Mesothelial cell of epicardium (in vitro differentiated cells): ENCODE measurements at places on chromosomes 4 and X.

- DNase-seq, result no peak
Measured at GRCh38 chr4:158912806-158913205, 144.0 kb downstream of the FNIP2 start.

GRCh38 chr4:40630335-40631021 is 814 bp upstream of the RBM47 start:
- DNase-seq, result peak; percentile 43

GRCh38 chrX:47226071-47226470 is 6.7 kb upstream of the USP11 start:
- DNase-seq, result no peak

GRCh38 chr4:740656-741282 is 35.1 kb downstream of the PCGF3 start:
- DNase-seq, result no peak

DNA sequence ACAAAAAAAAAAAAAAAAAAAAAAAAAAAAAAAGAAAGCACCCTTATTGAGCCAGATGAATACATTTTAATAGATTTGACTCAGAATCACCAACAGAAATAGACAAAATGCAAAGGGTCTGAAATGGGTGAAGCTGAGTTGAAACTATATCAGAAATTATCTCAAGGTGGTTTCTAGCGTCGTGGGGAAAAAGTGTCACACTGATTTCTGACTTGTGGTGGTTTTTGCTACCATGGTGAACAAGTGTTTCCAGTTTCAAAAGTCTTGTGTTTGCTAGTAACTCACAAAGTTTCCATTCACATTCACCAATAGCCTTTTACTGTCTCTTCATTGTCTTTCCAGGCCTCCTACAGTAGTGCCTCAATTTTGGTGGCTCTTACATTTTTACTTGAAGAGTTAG is 135.5 kb downstream of the ARHGAP24 start:
- no peak for DNase-seq

DNA sequence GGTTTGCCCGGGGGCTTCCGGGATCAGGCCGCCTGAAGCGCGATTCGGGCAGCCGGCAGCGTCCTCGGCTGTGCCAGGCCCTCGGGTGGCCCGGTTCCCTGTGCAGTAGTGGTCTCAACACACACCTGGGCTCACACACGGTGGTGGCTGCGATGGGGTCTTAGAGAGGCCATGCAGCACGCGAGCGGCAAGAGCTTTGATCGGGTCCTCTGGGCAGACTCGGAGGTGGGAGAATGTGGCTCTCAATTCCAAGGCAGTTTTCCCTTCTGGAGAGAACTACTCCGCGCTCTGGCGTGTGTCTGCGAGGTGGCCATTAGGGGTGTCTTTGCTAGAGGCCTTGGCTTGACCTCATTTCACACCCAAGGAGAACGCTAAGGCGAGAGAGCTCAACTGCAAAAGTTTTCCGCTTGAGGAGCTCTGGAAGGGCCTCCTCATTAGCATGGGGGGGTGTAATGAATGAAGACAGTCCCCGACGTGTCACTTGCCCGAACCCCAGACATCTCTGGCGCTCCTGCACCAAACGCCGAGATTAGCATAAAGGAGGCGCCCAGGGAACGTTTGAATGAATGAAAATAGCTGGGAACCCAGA is 771 bp upstream of the RBPJ start:
- no peak for DNase-seq

GRCh38 chr4:27318740-27319139 is 458.1 kb downstream of the STIM2 start:
- no peak for DNase-seq

DNA sequence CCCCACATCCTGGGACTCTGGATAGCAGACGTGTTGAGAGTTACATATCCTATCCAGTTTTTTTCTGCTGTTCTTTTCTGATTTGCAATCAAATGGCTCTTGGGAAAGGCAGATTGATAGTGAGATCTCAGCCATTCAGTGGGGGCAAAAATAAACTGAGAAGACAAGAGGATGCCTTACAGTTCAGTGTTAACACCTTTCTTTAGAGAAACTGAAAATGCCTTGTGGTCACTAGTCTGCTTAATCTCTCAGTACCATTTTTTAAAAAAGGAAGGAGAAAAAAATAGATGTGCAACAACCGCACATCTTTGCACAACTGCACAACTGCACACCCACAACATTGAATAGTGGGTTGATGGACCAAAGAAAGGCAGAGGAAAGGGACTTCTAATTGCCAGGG is 109.3 kb downstream of the ARHGEF9 start:
- no peak for DNase-seq

DNA sequence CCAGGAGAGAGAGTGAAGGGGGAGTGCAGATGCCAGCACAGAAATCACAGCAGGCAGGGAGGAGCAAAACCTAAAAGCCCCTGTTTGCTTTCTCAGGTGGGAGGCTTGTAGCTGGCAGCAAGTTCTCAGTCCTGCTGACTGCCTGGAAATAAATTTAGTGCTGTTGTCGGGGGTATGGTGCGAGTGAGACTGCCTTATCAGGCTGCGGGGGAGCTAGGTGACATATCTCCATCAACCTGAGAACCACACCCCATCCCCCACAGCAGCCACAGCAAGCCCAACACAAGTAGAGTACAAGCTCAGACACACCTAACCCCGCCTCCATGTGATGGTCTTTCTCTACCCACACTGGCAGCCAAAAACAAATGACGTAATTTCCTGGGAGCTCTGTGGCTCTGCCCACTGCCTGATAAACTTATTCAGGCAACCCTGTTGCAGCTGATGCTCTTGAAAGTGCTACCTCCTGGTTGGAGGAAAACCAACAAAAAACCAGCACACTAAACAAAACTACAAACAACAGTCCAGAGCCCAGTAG is 953.4 kb upstream of the NDST4 start:
- DNase-seq, result no peak

GRCh38 chr4:121794505-121795188 is 6.5 kb upstream of the EXOSC9 start:
- no peak for DNase-seq

DNA sequence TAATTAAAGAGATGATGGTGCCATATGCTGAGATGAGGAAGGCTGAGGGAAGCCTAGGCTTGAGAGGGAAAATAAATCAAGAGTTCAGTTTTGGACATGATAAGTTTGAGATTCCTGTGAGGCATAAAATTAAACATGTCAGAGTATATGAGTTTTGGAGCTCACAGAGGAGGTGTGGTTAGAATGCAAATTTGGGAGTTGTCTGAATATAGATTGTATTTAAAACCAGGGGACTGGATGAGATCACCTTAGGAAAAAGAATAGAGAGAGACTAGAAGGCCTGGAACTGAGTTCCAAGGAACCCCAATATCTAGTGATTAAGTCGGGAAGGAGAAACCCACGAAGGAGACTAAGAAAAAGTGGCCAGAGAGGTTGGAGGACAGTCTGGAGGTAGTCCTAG is 65.5 kb downstream of the FRMPD3 start:
- DNase-seq, result no peak

DNA sequence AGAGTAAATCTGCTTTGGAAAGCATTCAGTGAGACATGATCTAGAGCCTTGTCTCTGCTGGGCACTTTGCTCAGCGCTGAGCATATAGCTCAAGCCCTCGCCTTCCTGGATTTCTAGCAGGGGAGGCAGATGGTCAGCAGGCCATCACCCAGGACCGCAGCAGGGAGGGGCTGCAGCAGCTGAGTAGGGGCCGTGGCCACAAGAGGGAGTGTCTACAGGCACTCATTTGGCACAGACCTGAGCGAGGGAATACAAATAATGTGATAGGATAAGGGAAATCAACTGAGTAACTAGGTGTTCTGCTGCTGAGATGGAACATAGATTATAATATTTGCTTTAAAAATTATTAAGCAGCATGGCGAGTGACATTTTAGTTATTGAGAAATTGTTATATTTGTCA is 30.2 kb downstream of the OFD1 start:
- no peak for DNase-seq

GRCh38 chr4:6248394-6248793 is 21.3 kb upstream of the WFS1 start:
- DNase-seq, result no peak

DNA sequence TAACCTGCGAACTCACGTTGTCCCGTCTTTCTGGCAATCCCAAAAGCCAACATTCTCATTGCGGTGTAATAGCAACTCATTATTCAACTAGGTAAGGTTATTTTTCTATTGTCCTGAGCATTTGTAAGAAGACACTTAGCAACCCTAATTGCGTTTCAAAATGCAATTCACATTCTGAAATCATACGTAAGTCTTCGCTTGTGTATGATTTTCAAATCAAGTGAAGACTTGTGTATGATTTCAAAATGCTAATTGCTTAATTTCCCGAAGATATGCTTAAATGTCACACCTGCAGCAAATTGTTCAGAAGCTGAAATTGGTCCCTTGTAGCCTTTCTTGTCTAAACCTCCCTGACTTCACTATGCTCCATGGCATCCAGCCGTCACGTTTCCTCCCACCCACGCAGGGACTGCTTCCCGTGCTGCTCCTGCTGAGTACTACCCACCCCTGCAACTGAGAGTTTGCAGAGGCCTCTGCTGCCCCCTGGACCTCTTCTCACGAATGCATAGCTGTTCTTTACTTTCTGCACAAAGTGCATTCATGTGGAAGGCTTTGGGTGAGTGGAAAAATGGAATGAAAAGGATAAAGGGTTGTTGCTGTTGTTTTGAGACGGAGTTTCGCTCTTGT is 40.8 kb upstream of the CLDN24 start:
- no peak for DNase-seq

GRCh38 chr4:40367451-40367850 is 32.3 kb downstream of the CHRNA9 start:
- no peak for DNase-seq

GRCh38 chr4:24230955-24231354 is 341.1 kb upstream of the PPARGC1A start:
- no peak for DNase-seq

- DNase-seq, result no peak
Measured at GRCh38 chr4:25215511-25215910, 18.3 kb upstream of the PI4K2B start.

DNA sequence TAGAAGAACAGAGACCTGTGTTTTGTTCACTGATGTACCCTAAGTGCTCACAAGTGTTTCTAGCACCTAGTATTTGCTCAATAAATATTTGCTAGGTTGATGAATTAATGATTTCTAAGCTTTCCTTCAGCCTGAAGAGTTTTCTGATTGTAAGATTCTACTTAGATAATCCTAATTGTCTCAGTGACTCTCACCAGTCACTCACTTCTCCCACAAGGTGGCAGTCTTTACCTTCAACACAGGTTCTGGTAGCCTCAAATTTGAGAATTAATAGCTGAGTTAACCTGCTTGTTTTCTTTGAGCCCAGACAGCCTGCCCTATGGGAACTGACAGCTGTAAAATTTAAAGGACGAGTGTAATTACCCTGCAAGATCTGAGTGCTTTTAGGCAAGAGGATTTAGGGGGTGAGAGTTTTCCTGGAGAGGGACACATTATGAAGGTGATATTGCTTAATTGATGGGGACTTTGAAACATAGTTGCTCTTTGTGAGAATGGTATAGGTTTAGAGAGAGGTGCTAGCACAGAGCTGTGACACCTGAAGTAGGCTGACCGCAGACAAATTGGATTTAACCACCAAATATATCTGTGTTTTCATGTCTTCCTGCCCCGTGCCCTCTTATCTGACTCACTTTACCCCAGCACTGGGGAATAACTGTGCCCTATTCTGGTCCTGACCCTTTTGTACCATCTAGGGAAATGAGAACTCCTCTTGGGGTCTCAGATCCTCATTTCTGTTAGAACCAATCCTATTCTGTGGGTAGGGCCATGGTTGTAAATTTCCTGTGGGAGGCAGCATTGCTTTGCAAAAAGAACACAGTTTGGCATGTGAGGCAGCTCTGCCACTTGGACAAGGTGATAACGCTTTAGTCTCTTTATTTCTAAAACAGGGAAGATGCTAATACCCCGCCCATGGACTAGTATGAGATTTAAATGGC is 27.7 kb downstream of the CD38 start:
- DNase-seq, result no peak

GRCh38 chr4:122453384-122453995 is 3.0 kb downstream of the IL2 start:
- no peak for DNase-seq

GRCh38 chr4:15031993-15032675 is 29.9 kb downstream of the CPEB2 start:
- no peak for DNase-seq

DNA sequence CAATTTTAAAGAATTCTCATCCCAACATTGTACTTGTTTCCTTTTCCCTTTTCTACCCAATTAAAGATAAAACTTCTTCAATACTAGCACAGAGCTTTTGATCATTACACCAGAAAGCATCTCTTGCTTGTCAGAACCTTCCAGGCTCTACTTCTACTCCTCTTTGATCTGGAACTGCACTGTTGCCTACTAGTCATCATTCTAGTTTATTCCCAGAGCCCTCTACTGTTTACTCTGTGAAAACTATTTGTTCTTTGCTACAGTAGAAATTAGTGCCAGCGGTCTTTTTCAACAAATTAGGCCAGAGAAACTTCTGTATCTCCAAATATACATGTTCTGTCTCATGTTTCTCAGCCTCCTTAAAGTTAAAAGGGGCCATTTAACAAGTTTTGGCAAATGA is 46.8 kb upstream of the TMPRSS11F start:
- DNase-seq, result no peak

DNA sequence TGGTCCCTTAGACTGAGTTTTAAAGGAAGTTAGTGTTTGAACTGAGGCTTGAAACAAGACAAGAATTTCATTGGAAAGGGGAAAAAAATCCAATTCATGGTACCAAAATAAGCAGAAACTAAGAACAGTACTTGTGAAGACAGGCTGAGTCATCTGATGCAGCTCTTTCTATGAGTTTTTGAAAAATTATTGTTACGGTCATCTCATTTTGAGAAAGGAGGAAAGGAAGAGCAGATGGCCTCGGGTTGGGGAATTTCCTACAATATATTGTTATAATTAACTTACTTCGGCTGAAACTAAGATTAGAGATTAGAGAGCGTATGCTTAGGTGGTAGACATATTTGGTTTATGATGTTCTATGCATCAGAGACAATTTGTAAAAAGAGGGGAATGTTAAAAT is 2164.8 kb upstream of the AGA start:
- DNase-seq, result no peak

DNA sequence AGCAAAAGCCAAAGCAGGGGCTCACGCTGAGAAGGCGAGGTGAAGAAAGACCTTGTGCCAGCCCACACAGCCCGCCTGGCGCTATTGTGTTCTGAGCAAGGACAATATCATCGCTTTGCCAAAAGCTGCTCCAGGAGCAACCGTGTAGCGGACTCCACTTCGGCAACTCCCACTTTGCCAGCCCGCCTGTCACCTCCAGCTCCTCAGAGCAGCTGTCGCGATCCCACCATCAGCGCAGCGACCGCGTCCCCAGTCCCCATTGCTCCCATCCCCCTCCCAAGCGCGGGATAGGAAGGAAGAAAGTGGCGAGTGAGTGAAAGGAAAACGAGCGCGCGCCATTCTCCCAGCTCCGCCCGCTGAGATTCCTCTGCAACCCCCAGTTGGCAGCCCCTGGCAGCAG is 759 bp downstream of the ZC4H2 start:
- DNase-seq, result peak; percentile 42

DNA sequence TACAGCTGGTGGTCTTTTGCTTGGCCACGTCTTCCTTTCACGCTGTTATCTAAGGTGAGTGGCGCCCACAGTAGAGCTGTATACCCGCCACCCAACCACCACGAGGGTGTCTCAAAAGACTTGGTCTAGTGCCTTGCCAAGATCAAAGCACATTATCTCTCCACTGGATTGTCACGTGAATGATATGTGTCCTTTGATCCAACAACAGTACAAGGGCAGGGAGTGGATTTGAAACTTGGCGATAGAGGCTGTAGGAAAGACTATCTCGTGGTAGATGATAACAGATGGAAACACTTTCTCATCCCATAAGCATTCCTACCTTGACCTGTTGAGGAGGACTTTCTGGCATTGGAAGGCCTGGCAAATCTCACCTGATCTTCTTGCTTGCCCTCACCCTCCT is 37.7 kb upstream of the BCLAF3 start:
- no peak for DNase-seq
